ENCODE measurements at places on chromosomes 6 and 20.

- no peak for DNase-seq
These were observed 486 bp downstream of the FKBP1A start for GRCh38 chr20:1392443-1392692.

DNA sequence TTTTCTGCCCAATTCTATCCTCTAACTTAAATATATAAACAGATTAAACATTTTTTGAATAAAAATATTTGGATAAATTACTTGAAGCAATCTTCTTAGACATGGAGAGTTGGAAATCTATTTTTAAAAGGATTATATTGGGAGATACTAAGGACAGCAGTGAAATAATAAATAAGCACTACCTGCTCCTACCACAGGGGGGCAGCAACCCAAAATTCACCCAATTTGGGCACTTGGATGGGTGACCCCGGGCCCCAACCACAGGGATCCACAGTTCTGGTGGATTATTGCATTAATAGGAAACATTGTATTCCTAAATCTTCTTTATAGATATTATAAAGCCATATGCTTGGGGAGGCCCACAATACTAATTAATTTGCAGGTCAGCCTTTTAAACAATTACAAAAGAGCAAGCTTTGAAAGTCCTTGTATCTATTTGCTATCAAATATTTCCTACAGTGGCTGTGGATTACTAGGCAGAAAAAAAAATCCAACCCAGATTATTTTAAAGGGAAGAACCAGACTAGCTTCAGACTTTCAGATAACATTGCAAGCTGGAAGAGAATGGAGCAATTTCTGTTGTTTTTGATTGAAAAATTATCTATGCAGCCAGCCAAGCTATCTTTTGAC lies 66.4 kb upstream of the PDE10A start:
- DNase-seq: peak; percentile 43

DNA sequence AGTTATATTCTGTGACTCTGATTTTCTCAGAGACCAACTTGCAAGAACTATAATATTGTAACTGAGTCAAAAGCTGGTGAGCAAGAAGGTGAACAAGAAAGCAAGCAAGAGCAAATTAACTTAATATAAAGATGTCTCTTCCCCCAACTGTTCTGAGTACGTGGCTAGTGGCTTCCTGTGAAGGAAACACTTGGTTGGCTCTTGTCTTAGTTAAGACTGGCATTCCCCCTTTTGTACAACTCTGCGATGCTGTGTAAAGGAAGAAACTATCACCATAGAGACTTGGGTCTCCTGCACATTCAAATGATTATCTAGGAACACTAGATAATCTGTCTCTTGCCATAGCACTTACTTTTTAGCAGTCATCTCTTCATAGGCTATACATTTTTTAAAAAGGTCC lies 47.3 kb upstream of the TNFAIP3 start:
- DNase-seq: no peak

DNA sequence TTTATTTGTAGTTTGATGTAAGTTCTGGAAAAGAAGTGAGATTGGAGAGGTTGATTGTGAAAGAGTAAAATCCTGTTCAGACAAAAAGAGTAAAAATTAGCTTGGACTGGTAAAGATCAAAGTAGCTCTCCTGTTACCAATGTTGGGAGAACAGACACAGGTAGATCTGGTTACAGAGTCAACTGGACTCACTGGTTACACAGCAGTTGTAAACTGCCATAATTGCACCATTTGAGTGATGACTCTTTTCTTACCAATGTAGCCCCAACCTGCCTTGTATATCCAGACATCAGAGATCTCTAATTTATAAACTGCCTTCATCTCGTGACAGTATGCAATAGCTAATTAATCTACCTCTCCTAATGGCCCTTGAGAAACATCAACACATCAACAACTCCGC lies 165.6 kb upstream of the PRSS16 start:
- no peak for DNase-seq

- DNase-seq: no peak
These were observed 593.0 kb downstream of the GRIK2 start for GRCh38 chr6:101986476-101986875.

DNA sequence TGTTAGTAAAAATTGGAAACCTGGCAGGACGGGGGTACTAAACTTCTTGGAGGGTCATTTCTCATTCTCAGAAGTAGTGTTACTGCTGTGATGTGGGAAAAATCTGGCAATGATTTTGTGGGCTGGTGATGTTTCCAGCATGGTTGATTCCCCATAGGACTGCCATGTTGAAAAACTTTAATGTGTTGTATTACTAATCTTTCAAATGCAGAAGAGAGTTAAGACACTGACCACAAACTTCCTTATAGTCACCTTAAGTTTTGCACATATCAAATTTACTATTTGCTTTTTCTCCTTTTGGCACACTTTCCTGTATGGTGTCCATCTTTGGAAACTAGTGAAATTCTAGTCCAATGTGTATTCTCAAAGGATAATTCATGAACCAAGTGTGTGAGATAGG lies 236.2 kb upstream of the TAB2 start:
- DNase-seq: no peak

GRCh38 chr6:35581633-35582032 lies 68.9 kb upstream of the TULP1 start:
- no peak for DNase-seq

DNA sequence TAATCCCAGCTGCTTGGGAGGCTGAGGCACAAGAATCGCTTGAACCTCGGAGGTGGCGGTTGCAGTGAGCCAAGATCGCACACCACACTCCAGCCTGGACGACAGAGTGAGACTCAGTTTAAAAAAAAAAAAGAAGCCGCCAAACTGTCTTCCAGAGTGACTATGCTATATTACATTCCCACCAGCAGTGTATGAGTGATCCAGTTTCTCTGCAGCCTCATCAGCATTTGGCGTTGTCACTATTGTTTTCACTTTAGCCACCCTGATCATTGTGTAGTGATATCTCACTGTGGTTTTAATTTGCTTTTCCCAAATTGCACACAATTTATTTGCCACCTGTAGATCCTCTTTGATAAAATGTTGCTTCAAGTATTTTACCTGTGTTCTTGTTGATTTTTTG lies 6.0 kb upstream of the AKAP12 start:
- no peak for DNase-seq

DNA sequence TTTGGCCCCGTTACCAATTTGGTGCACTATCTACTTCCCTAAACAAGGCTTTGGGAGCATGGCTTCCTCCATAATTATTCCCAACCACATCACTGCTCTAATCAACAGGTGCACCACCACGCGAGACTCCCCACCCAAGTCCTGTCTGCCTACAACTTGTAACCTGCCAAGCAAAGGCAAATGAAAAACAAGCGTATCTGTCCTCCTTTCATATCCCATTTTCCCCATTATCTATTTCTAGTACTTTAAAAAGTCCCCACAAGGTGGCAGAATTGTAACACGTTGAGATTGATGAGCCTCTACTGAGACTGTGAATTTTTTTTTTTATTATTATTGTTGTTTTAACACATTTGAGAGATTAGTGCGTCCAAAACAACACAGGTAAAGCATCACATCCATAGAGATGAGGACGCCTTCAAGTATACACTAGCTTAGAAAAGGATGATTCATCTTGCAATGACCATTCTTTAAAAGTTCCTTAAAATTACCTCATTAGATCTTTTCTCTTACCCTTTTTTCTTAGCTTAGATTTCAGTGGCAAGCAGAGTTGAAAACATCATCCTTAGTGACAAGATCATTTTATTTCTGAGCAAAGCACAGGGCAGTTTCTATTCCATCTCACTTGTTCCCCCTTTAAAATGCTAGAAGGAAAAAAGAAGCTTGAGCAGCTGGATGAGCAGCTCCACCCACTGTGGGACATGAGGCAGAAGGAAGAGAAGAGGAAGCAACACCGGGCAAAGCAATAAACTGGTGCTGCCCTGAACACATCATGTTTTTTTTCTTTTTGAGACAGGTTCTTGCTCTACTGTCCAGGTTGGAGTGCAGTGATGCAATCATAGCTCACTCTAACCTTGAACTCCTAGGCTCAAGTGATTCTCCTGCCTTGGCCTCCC lies 210.8 kb downstream of the ARHGAP18 start:
- DNase-seq: no peak

Measured in stimulated activated CD4-positive, alpha-beta T cell treated with anti-CD3 and anti-CD28 coated beads, Interleukin-2, amount 100 ng/mL, for 24 hours (primary cell).